Kidney tubule cell (primary cell): ENCODE measurements at places on chromosomes 13 and 19.

GRCh38 chr19:29371251-29372090 lies 154.3 kb upstream of the VSTM2B start:
- no peak for DNase-seq

DNA sequence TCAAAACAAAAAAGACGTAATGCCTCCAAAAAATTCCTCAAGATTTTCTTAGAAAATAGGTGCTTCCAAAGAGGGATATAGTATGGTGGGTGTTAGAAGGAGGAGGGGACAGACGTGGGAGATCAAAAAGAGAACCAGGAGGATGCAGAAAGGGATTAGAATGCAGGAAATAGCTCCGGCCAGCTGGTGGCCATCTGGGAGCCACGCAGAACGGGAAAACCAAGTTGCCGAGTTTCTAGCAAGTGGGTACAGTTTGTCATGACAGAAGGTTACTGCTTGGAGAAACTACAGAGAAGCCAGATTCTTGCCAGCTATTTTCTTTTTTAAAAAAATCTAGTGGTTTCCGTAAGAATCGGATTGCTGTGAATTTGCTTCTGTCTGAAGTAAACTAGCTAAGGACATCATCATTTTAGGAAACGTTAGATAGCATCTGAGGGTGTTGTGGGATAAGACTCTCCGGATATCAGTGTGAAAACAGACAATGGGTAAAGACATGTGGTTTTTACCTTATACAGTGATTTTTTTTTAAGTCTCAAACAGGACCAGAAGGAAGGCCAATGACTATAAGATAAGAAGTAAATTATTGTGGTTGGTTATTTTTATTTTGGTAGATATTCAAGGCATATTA lies 104.9 kb downstream of the HSPH1 start:
- no peak for DNase-seq

DNA sequence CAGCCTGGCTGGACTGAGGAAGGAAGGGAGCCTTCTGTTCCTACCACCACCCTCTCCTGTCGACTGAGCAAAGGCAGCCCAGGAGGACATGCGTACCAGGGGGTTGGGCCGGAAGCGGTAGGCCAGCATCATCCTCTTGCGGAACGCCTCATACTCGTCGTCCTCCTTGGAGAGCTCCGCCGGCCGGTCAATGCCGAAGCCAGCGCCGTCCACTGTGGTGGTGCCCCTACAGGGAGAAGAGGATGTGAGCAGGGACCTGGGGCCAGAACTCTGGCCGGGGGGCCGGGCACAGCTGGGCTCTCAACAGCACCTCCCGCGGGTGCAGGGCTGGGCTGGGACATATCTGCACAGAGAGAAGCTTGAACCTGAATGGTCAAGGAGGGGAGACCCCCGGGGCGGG lies 3.8 kb upstream of the TM6SF2 start:
- no peak for DNase-seq

DNA sequence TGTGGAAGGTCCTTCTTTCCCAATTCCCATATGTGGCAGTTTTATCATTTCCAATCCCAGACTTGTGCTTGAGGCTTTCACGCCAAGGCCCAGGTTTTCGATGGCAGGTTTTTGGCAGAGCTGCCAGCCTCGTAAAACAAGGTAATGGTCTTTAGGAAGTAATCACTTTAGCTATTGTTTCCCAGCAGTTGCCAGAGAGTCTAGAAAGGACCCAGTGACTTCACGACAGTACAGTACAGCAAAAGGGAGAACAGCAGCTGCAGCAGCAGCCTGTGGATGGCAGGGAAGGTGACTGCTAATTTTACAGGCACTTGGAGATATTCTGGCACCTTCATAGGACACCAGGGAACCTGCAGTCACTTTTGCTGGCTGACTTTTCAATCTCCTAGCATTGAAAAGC lies 291.6 kb upstream of the MAB21L1 start:
- no peak for DNase-seq

GRCh38 chr13:100394005-100394695 lies 194.4 kb downstream of the GGACT start:
- DNase-seq: no peak

GRCh38 chr13:102040812-102041211 lies 361.0 kb downstream of the FGF14 start:
- no peak for DNase-seq

GRCh38 chr19:45403272-45403671 lies 1.6 kb downstream of the PPP1R13L start:
- no peak for DNase-seq

DNA sequence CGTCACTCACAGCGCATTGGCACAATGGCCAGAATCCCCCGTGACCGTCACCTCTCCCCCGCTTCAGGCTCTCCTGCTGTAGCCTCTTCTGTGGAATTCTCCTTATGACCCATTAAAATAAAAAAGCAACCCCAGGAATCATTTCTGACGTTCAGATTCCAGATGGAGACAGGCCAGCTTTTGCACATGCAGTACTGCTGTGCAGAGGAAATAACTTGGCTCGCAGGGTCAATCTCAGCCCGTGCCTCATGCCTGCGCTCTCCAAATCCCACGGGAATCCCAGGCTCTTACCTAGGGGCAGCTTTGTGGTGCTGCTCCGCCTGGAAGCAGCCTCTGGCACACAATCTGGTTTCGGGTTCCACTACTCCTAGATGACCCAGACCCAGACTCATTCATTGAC lies 32.7 kb upstream of the SOX1 start:
- no peak for DNase-seq

DNA sequence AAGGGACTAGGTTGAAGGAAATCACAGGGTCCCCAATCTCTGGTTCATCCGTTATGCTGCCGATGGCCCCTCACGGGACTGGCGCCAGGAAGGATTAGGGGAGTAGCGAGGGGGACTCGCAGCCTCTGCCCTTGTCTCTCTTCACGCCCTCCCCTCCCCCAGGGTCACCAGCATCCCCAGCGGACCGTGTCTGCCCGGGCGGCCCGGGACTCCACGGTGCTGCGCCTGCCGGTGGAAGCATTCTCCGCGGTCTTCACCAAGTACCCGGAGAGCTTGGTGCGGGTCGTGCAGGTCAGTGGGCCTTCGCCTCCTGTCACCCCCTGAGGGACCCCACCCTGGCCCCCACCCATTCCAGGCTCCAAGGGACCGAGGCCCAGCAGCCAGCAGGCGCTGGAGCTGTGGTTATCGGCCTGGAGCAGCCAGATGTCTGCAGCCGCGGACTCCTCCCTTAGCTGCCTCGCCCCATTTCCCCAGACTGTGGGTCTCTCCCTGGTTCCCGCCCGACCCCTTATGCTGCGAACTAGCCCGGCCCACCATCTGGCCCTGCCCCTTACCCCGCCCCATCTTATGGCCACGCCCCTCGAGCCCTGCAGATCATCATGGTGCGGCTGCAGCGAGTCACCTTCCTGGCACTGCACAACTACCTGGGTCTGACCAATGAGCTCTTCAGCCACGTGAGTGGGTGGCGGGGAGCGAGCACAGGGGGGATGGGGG lies 5.4 kb downstream of the PNPLA6 start:
- peak; percentile 34 for DNase-seq

GRCh38 chr13:48709213-48709612 lies 55.5 kb downstream of the CYSLTR2 start:
- no peak for DNase-seq

GRCh38 chr13:107020393-107020792 lies 452.5 kb upstream of the ARGLU1 start:
- peak; percentile 50 for DNase-seq

DNA sequence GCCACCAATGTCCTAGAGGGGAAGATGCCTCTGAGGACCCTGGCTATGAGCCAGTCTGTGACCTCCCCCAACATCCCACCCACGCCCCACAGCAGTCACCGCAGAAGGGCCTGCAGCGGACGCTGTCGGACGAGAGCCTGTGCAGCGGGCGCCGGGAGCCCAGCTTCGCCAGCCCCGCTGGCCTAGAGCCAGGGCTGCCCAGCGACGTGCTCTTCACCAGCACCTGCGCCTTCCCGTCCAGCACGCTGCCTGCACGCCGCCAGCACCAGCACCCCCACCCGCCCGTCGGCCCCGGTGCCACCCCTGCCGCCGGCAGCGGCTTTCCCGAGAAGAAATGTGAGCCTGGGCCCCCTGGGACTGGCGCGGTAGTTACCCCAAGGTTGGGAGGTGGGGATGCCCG lies 30.6 kb downstream of the DPF1 start:
- DNase-seq: no peak

DNA sequence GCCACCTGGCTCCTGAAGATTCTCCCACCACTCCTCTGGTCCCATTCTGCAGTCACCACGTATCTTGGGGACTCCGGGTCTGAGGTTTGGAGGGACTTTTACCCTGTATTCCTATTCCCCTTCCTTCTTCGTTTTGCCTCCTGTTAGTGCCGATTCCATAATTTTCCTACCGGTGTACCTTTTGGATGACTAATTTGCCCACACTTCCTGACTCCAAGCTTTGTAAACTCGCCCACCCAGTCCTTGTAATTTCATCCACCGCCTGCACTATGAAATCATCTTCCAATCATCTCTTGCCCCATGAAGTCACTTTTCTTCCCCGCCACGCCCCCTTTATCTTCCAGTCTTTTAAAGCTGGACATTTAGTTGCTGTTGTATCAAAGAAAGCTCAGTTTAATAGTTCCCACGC lies 572 bp downstream of the UCHL3 start:
- DNase-seq: peak; percentile 85

DNA sequence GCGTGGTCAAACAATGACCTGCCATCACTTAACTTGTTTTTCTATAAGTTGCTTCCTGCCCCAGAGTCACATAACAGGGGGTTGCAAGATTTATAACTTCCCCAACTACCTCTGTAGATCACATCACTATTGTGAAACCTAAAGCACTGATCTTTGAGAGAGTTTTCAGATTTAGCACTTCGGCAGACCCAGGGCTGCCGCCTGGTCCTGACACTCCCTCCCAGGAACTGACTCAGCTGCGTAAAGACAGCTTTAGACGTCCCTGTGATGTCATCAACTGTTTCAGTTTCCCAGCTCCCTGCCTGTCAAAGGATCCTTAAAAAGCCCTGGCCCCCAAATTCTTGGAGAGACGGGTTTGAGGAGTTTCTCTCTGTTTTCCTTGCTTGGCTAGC lies 33.3 kb downstream of the IGFL2 start:
- peak; percentile 31 for DNase-seq

GRCh38 chr13:106232681-106233080 lies 302.8 kb downstream of the EFNB2 start:
- DNase-seq: no peak

- DNase-seq: peak; percentile 44
These were observed 14.6 kb downstream of the VSIG10L start for GRCh38 chr19:51327066-51328001.

GRCh38 chr19:43782311-43782660 lies 1.5 kb upstream of the KCNN4 start:
- no peak for DNase-seq
